H4 (cell line): ENCODE measurements at places on chromosomes 1 and 21.

DNA sequence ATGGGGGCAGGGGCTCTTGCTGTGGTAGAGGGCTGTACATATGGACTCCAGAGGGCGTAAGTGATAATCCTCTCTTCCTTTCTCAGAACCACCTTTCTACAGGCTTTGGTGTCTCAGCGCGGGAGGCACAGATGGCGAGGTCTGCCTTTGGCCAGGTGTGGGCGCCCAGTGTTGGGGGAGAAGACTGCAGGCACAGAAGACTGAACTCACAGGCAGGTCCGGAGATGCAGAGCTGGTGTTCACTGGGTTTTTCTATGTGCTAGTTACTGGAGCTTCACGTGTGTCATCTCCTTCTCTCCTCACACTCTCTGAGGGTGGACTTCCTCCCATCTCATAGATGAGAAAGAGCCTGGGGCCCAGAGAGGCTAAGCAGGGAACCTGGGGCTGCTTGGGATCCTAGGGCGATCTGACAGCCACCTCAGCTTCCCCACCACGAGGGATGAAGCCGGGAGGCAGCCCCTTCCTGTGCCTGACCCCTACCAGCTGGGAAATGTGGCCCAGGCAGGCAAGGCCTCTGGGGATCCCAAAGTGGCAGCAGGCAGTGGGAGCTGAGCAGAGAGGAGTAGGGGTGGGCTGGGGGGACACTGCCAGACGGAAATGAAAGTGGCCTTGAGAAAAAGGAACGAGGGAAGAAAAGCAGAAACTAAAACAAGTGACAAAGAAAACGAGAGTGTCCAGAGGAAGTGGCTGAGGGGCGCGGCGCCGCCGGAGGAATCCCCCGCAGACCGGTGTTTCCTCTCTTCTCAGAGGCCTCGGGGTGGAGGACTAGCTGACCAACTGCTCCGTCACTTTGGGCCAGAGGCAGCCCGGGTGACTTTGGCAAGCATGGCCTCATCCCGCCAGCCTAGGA is 191.6 kb downstream of the HIVEP3 start:
- DNase-seq, result no peak

- DNase-seq, result no peak
These were observed 12.6 kb upstream of the FMO2 start for GRCh38 chr1:171172471-171172870.

GRCh38 chr1:6600410-6601048 is 2.1 kb downstream of the KLHL21 start:
- no peak for DNase-seq

DNA sequence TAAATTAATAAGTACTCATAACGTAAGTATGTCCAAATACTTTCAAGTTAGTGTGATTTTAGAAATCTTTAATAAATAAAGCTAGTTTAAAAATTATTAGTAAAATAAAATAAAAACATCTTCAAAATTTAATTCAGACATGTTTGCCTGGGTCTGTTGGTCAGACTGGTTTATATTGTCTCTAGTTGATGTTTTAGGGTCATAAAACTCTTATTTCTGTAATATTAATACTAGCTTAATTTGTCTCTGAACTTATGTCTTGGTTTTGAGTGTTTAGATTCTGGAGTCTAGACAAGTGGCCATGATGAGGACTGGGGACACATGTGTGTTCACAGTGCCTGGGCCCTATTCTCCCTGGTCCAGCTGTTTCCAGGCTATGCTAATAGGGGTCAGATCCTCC is 184.5 kb upstream of the TNR start:
- no peak for DNase-seq

DNA sequence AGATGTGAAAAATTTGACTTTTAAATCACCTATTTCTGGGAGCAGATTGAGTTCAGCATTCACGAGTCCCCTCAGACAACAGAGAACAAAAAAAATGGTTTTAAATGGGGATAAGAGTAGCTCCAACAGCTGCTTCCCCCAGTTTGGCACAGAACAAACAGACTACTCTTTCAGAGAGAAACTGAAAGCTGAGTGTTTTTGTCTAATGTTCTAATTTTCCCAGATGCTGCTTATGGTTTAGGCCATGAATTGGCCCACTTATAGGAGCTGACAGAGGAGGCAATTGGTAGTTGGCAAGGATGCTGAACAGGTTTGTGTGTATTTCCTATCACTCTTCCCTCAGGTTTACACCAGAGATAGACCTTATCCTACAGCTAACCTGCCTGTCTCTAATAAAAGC is 1637.4 kb upstream of the PRMT6 start:
- DNase-seq, result no peak

- DNase-seq, result peak; percentile 86
These were observed 122.3 kb upstream of the ADAR start for GRCh38 chr1:154730259-154730658.

GRCh38 chr1:240031009-240031408 is 60.7 kb upstream of the FMN2 start:
- DNase-seq, result no peak

GRCh38 chr1:30191154-30191702 is 532.2 kb downstream of the MATN1 start:
- DNase-seq, result peak; percentile 84

DNA sequence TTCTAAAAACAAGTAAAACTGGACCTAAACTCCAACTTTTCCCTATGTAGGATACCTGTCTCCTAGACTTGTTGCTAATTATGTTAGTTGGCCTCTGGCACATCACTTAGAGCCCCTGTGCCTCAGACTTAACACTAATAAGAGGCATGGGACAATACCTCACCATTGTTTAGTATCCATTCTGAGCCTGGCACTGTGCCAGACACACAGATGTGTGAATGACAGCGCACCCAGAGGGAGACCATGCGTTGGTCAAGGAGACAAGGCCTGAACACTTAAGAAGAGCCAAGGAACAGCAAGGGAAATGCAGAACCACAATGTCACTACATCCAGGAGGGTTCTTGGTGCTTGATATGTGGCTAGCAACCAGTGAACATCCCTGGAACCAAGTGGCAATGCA is 189.1 kb downstream of the FGGY start:
- DNase-seq, result no peak

DNA sequence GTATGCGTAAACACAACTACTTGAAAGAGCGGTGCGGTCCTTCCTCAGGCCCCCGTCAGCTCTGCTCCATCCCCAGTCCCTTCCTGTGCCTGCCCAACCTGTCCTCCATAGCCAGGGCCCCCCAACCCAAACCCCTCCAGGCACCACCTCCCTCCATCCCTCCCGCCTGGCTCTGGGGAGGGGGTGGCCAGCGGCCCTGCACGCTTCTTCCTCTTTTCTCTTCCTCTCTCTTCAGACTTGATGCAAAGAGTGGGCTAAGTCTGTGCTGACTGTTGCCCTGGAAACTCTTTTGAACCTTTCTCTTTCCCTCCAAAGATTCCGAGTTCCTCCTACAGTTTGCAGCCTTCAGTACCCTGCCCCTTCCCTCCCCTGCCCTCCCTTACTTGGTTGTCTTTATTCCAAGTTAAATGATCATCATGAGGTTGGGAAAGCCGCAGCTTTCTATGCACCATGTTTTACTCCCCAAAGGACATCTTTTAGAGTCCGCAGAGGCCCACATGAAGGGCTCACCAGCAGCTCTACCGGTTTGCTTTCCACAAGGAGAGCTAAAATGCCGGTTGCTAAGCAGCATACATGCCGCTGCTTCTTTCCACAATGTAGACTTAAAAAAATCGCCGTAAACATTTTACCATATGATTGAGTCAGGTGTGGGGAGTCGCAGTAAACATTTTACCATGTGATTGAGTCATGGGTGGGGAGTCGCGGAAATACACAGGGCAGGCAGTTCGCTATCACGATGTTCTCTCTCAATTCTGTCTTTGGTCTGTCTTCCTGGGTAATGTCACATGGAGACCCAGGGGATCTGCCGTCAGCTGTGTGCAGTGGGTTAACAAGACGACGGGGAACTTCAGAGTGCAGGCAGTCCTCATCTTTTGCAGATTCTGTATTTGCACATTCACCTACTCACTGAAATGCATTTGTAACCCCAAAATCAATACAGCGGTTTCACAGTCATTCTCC is 525.3 kb downstream of the KIF26B start:
- DNase-seq, result no peak

GRCh38 chr1:203544978-203545816 is 51.2 kb downstream of the OPTC start:
- DNase-seq, result no peak

DNA sequence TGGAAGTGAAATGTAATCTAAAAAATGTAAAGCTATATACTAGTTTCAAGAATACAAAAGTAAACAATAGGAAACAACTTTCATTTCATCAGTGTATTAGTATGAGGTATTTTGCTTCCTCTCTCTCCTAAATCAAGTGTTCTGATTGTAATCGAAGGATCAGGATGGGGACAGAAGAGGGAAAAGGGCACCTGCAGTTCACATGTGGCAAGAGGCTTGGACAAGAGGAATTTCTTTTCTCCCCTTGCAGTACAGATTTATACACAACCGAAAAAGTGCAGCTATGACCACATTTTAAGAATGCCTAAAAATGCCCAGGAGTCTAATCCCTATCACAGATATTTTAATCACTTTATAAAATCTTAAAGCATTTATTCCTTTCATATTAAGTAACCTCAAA is 63.7 kb downstream of the NRIP1 start:
- DNase-seq, result no peak

DNA sequence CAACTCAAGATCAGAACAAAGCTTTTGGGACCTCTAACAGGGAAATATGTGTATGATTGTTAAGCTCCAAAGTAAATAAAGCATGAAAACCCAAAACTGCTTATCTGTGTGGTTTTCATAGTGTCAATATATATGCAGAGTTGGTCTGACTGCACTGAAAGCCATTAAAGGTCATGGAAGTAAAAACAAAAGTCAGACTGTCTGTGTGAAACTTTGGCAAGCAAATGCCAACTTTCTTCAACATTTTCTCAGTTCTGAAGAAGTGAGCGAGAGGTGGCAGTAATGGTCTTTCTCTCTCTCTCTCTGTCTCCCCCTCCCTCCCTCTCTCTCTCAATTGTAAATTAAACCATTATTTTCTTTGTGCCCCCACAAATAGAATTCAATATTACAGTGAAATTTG is 100.1 kb upstream of the S1PR1 start:
- DNase-seq, result peak; percentile 13

GRCh38 chr1:23872421-23872820 is 4.3 kb upstream of the FUCA1 start:
- no peak for DNase-seq

- DNase-seq, result no peak
These were observed 72.1 kb downstream of the SKI start for GRCh38 chr1:2300004-2300771.

DNA sequence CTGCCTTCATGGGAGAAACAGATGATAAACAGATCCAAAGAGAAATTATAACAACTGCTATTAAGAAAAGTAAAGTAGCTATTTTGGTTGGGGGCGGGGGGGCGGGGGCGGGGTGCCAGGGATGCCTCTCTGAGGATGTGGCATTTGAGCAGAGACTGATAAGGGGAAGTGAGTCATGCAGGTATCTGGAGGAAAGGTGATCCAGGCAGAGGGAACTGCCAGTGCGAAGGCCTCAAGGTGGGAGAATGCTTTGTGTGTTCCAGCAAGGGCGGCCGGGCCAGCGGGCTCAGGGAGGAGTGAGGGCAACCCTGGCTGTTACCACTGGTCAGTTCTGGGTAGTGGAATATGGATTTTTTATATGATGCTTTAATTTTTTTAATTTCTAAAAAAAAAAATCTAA is 7.0 kb upstream of the TNFRSF1B start:
- DNase-seq, result no peak

DNA sequence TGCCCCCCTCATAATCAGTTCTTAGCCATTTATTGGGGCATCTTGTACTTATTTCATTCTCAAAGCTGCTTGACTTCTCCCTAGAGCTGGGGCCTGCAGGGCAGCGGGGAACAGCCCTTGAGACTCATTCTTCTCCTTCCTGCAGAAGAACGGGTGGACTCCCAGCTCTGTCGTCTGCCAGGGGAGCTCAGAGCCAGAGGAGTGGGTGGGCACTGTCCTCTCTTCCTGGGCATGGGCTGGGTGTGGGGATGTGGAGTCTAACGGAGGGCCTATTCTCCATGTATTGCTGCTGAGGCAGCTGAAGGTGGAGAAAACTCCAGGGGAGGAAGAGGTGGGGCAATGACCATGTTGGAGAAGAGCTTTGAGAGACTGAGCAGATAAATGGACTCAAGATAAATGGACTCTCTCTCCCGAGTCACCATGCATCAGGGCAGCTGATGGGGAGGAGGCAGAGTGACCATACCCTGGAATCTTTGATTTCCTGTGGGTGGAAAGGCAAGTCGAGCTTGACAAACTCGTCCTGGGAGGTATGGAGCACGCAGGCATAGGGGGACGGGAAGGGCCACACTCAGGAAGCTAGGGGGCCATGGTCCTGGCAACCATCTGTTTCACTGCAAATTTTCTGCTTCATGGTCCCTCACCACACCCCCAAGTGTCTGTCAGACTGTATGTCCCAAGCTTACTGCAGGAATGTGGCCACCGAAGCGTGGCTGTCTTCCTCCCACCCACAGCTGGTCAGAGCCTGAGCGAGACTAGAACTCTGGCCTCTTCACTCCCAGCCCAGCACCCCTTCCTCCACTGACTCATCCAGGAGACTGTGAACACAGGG is 56.9 kb upstream of the ATP2B4 start:
- no peak for DNase-seq

DNA sequence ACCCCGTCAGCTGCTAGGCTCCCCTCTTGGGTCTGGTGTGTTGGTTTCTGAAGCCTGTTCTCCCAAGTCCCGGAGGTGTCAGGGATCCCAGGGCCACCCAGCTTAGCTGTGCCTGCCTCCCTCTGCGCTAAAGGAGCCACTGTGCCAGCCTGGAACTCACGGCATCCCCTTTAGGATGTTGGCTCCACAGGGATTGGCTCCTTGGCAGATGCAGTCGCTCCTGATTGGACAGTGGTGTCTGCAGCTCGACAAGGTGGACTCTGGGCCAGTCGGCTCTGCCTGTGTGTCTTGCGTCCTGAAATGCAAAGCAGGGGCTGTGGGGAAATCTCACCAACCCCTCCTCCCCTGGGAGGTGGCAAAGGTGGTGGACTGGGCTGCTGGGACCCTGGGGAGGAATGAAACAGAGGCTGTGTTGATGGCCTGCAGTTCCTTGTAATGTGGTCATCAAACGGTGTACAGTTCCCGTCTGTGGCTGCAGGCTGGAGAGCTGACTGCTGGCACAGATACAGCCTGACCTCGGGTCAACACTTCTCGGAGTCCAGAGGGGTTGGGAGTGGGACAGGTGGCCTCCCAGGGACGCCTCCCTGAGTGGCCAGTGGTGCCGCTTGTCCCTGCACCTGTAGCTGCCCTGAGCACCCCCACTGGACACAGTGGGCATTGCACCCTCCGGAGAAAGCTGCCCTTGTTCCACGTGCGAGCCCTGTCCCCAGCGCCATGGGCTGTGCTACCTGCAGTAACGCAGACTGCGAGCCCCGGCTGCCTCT is 11.5 kb upstream of the KCNAB2 start:
- DNase-seq, result no peak

- no peak for DNase-seq
These were observed 164.9 kb downstream of the PTBP2 start for GRCh38 chr1:96886474-96886873.
